ENCODE measurements at places on chromosomes 1 and 21.

DNA sequence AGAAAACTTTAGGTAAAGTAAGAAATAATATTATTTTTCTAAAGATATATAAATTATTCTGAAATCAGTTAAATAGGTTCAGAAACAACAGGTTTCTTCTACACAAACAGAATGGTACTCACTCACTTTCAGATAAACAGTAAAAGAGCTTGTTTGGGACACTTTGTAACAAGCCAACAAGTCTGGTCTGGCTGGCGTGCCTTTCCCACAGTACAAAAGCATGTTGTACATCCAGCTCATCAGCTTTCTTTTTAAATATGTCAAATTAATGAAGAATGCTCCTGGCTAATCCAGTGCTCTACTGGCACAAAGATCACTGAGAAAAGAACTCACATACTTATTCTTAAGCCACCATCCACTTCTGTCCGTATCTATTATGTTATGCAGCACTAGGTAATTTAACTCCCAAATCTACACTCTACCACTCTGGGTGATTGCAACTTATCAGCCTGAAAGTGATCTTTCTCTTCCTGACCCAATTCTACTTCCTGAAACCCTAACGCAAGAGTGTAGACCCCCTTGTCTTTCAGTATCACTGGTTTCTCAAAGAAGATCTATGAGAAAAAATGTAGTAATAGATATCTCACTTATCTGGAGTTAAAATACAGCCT is 32.6 kb downstream of the TRIT1 start:
- no peak for DNase-seq

DNA sequence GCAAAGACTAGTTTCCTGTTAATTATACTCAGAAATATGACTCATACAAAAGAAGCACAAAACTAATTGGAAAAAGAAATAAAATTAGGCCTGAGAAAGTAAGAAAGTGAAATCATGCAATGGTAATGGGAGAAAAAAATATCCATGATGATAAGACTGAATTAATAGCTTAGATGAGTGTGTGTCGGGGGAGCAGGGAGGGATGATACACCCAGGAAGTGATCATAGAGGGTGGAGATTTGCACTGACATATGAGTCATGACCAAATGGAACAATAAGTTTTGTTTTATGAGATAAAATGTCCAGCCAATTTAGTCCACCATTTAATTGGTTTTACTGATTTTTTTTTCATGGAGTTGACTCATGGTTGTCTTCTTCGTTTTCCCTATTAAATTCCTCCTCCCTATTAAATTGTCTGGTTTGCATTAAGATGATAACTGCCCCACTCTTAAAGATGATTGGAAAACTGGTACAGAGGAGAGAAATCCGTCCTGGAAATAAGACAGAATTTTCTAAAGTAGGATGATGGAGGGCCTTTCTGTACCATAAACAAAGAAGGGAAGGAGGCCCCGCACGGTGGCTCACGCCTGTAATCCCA is 111.7 kb upstream of the KCNJ6 start:
- no peak for DNase-seq

DNA sequence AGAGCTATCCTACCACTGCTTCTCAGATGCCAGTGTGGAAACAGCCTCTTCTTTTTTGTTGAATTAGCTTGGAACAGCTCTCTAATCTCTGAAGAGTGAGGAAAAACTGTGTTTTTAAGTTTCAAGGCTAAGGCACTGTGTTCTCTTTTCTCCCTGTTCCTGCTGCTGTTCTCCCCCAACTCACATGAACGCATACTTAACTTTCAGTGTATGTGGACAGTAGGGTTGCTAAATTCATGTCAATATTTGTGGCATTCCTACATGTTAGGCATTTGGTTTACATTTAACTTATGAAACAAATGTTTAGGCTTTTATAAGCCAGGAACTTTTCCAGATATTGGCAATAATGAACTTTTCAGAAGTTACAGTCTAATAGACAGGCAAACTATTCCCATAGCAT is 6.8 kb downstream of the BACH1 start:
- DNase-seq: no peak

- DNase-seq: no peak
These were observed 277.6 kb downstream of the PLPP3 start for GRCh38 chr1:56301791-56302190.

- DNase-seq: no peak
These were observed 291.1 kb upstream of the ADGRL2 start for GRCh38 chr1:81509594-81509993.
